ENCODE measurements at places on chromosomes 12 and 14. TPM values are rescaled to one million over a fixed set of nuclear protein-coding genes. Genes with fewer than 3 reads are reported as not detected.

Gene MDM1
- 27.6 TPM for total RNA-seq

Gene ENDOU
- total RNA-seq, result not detected

Gene PLBD1
- total RNA-seq, result not detected

Gene DHRS2
- total RNA-seq, result 2.7 TPM

Gene TM9SF1
- total RNA-seq, result 32.8 TPM

Gene HOTAIR
- total RNA-seq, result not detected

Gene GRIN2B
- not detected for total RNA-seq

Gene TAS2R10
- 0.29 TPM for total RNA-seq

Gene NOS1
- not detected for total RNA-seq

Gene SIRT4
- 2.4 TPM for total RNA-seq

Gene PDZRN4
- not detected for total RNA-seq

GRCh38 chr12:109716512-109717389 lies 3.1 kb downstream of the FAM222A start:
- DNase-seq, result no peak
- H3K27ac ChIP-seq, result no peak overlapping the region
- H3K36me3 ChIP-seq, result no peaks in the 10 kb centered on the region
- H3K27me3 ChIP-seq, result peaks cover 56% of the 10 kb centered on the region

DNA sequence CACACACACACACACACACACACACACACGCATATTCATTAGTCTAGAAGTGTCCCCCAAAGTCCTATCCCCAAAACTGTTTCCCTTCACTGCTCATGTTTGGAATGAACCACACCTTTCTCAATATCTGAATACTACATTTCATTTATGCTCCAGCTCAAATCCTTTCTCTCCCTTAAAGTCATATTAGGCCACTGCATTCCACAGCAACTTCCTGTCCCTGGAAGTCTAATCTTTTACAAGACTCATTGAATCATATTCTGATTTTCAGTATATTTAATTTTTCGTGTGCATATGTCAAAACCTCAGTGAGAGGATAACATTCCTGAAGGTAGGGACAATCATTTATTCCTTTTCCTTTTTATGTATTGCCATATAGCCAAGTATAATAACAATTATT lies 155.6 kb upstream of the LMNTD1 start:
- no peak overlapping the region for H3K4me3 ChIP-seq
- no peak for DNase-seq
- H3K27ac ChIP-seq, result no peak overlapping the region
- peaks cover 9% of the 10 kb centered on the region for H3K4me1 ChIP-seq
- H3K27me3 ChIP-seq, result no peaks in the 10 kb centered on the region

DNA sequence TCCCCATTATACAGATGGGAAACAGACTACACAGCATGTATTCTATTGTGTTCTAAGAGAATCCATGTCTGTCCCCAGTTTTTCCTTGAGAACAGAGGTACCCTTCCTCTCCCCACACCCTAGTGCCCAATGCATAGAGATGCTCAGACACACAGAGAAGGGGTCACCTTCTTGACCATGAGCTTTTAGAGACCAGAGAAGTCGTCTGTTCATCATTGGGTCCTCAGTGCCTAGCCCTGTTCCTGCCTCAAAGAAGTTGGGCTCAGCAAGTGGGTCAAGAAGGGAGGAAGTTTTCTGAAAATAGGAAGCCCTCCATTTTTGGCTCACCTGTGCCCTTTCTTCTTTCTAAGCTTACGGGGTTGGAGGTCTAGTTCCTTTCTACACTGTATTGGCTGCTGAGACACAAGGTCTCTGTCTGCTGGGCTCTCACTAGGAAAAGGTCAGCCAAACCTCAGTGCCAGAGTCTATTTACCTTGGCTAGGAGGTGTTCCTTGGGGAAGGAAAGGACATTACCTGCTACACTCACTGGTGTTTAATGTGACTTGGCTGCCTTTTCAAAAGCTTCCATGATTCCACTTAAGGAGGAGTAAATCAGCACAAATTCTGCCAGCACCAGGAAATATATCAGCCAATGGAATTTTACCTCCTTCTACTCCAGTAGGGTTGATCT lies 198.5 kb upstream of the PWP1 start:
- H3K36me3 ChIP-seq, result no peaks in the 10 kb centered on the region
- DNase-seq, result no peak
- no peak overlapping the region for H3K27ac ChIP-seq
- H3K27me3 ChIP-seq, result peaks cover 4% of the 10 kb centered on the region
- peaks cover 3% of the 10 kb centered on the region for H3K4me1 ChIP-seq

GRCh38 chr12:128069359-128069997 lies 197.5 kb upstream of the TMEM132C start:
- no peak overlapping the region for H3K4me3 ChIP-seq
- H3K36me3 ChIP-seq, result no peaks in the 10 kb centered on the region
- no peaks in the 10 kb centered on the region for H3K27me3 ChIP-seq
- no peaks in the 10 kb centered on the region for H3K4me1 ChIP-seq

- H3K4me1 ChIP-seq, result no peaks in the 10 kb centered on the region
- no peaks in the 10 kb centered on the region for H3K36me3 ChIP-seq
- no peak overlapping the region for H3K27ac ChIP-seq
These were observed 142.0 kb upstream of the SYT10 start for GRCh38 chr12:33581613-33582122.

- peaks cover 2% of the 10 kb centered on the region for H3K36me3 ChIP-seq
- H3K27ac ChIP-seq, result no peak overlapping the region
- DNase-seq, result no peak
- H3K4me3 ChIP-seq, result no peak overlapping the region
- H3K27me3 ChIP-seq, result no peaks in the 10 kb centered on the region
These were observed 63.2 kb downstream of the KLHL28 start for GRCh38 chr14:44898551-44898950.

GRCh38 chr14:96497087-96497486 lies 5.1 kb upstream of the PAPOLA start:
- H3K27ac ChIP-seq, result no peak overlapping the region
- peaks cover 25% of the 10 kb centered on the region for H3K27me3 ChIP-seq
- H3K36me3 ChIP-seq, result no peaks in the 10 kb centered on the region
- H3K4me3 ChIP-seq, result no peak overlapping the region
- DNase-seq, result no peak
- H3K4me1 ChIP-seq, result peaks cover 17% of the 10 kb centered on the region

- H3K27me3 ChIP-seq, result peaks cover under 1% of the 10 kb centered on the region
- H3K27ac ChIP-seq, result no peak overlapping the region
- no peaks in the 10 kb centered on the region for H3K4me1 ChIP-seq
- DNase-seq, result no peak
These were observed 6.4 kb upstream of the SLC25A3 start for GRCh38 chr12:98587084-98587483.

DNA sequence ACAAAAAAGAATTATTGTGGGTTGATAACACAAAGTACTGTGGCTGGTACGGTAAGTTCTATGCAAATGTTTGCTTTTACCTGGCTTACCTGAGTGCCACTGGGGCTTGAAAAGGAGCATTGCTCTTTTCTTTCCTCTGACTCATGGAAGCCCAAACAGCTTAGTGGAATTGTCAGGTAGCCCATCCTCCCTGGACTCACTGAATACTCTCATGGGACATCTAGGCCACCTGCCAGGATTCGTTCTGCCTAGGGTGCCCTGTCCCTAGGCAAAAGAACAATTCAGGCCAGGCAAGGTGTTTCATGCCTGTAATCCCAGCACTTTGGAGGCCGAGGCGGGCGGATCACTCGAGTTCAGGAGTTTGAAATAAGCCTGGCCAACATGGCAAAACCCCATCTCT lies 22.5 kb upstream of the YAF2 start:
- no peak overlapping the region for H3K27ac ChIP-seq
- no peak overlapping the region for H3K4me3 ChIP-seq
- H3K36me3 ChIP-seq, result peaks cover 1% of the 10 kb centered on the region
- no peak for DNase-seq
- peaks cover 2% of the 10 kb centered on the region for H3K27me3 ChIP-seq

DNA sequence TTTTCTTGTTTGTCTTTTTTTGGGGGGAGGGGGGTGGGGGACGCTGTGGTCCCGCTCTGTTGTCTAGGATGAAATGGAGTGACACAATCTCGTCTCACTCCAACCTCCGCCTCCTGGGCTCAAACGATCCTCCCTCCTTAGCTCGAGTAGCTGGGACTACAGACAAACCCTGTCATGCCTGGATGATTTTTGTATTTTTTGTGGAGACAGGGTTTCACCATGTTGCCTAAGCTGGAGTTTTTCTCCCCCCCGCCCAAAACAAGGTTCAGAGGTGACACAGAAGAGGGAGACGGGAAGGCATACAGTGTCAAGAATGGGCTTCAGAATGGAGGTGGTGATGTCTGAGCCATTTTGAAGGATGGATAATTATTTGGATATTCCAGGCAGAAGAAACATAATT lies 116.9 kb upstream of the ATF1 start:
- no peaks in the 10 kb centered on the region for H3K27me3 ChIP-seq
- H3K4me3 ChIP-seq, result no peak overlapping the region
- no peak overlapping the region for H3K27ac ChIP-seq
- H3K4me1 ChIP-seq, result peaks cover 7% of the 10 kb centered on the region
- DNase-seq, result no peak
- H3K36me3 ChIP-seq, result peaks cover under 1% of the 10 kb centered on the region

- H3K36me3 ChIP-seq, result no peaks in the 10 kb centered on the region
- no peak for DNase-seq
- H3K27me3 ChIP-seq, result peaks cover 6% of the 10 kb centered on the region
- H3K27ac ChIP-seq, result no peak overlapping the region
- H3K4me1 ChIP-seq, result no peaks in the 10 kb centered on the region
- no peak overlapping the region for H3K4me3 ChIP-seq
These were observed 30.3 kb downstream of the HMGA2 start for GRCh38 chr12:65854629-65855028.

DNA sequence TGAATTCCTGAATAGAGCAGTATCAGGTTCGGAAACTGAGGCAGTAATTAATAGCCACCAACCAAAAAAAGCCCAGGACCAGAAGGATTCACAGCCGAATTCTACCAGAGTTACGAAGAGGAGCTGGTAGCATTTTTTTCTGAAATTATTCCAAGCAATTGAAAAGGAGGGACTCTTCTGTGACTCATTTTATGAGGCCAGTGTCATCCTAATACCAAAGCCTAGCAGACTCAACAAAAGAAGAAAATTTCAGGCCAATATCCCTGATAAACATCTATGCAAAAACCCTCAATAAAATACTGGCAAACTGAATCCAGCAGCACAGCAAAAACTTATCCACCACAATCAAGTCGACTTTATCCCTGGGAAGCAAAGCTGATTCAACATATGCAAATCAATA lies 202.3 kb upstream of the SLC16A7 start:
- H3K36me3 ChIP-seq, result no peaks in the 10 kb centered on the region
- no peak for DNase-seq
- H3K27me3 ChIP-seq, result peaks cover 10% of the 10 kb centered on the region

GRCh38 chr12:47079981-47080724 lies 394 bp upstream of the AMIGO2 start:
- peak; percentile 58 for DNase-seq
- H3K27me3 ChIP-seq, result no peaks in the 10 kb centered on the region
- H3K4me1 ChIP-seq, result peaks cover 70% of the 10 kb centered on the region
- peak overlapping the region; percentile 80 for H3K27ac ChIP-seq
- peak overlapping the region; percentile 86 for H3K4me3 ChIP-seq

- H3K4me3 ChIP-seq, result no peak overlapping the region
- H3K36me3 ChIP-seq, result no peaks in the 10 kb centered on the region
- no peak overlapping the region for H3K27ac ChIP-seq
- no peaks in the 10 kb centered on the region for H3K4me1 ChIP-seq
- DNase-seq, result no peak
- peaks cover 2% of the 10 kb centered on the region for H3K27me3 ChIP-seq
These were observed 79.5 kb downstream of the PTPRB start for GRCh38 chr12:70557583-70558191.

GRCh38 chr12:93624595-93625294 lies 52.3 kb downstream of the SOCS2 start:
- H3K36me3 ChIP-seq, result no peaks in the 10 kb centered on the region
- peaks cover 7% of the 10 kb centered on the region for H3K4me1 ChIP-seq
